ENCODE measurements at places on chromosomes 4 and X.
A peak's percentile ranks its signal among the peaks of the same experiment; 100 is the strongest.

- H3K4me3 ChIP-seq, result no peak overlapping the region
- peaks cover 7% of the 10 kb centered on the region for H3K4me1 ChIP-seq
- no peaks in the 10 kb centered on the region for H3K27me3 ChIP-seq
- no peak overlapping the region for H3K27ac ChIP-seq
Measured at GRCh38 chr4:177558995-177559394, 116.8 kb upstream of the AGA start.

DNA sequence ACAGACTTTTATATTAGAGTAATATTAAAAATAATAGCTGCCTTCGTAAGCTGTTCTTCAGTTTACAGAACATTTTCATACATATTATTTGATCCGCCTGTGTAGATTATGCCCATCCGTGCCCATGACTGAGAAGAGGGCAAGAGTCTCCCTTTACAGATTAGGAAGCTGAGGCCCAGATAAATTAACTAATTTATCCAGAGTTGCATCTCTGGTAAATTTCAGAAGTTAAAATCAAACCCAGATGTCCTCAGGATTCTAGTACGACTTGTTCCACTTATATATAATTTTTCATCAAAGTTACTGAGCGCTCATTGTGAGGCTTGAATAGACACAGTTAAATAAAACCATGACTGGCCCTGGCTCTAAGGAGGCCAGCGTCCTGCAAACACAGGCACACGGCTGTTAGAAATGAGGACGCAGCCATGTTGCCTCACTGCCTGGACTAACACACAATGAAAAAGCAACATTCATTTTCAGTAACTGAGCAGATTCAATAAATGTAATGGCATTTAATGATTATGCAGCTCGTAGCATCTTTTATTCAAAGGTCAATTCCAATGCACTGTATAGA, 148.0 kb downstream of the TENM3 start:
- H3K4me3 ChIP-seq, result no peak overlapping the region
- peaks cover 1% of the 10 kb centered on the region for H3K27me3 ChIP-seq
- no peaks in the 10 kb centered on the region for H3K36me3 ChIP-seq
- no peaks in the 10 kb centered on the region for H3K4me1 ChIP-seq
- no peak for DNase-seq
- no peak overlapping the region for H3K27ac ChIP-seq

DNA sequence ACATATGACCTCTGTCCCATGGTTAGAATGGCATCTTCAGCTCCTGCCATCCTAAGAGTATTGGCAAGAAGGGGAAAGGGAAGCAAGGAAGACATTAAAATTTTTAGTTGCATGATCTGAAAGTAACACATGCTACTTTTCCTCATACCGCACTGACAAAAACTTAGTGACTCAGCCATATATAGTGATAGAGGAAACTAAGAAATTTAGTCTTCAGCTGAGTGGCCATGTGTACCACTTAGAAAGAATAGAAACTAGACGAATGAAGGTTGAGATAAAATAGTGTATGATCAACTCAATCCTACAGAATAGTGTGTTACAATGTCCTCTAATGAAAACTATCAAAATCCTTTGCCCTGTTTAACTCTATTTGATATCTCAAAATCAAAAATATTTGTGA, 164.1 kb downstream of the PPP3CA start:
- H3K36me3 ChIP-seq, result no peaks in the 10 kb centered on the region
- no peak overlapping the region for H3K4me3 ChIP-seq
- DNase-seq, result no peak
- H3K4me1 ChIP-seq, result peaks cover 3% of the 10 kb centered on the region
- H3K27me3 ChIP-seq, result no peaks in the 10 kb centered on the region

GRCh38 chr4:184102927-184103326, 114.7 kb downstream of the ENPP6 start:
- H3K36me3 ChIP-seq, result no peaks in the 10 kb centered on the region
- no peaks in the 10 kb centered on the region for H3K27me3 ChIP-seq
- DNase-seq, result no peak
- no peak overlapping the region for H3K4me3 ChIP-seq
- no peak overlapping the region for H3K27ac ChIP-seq

DNA sequence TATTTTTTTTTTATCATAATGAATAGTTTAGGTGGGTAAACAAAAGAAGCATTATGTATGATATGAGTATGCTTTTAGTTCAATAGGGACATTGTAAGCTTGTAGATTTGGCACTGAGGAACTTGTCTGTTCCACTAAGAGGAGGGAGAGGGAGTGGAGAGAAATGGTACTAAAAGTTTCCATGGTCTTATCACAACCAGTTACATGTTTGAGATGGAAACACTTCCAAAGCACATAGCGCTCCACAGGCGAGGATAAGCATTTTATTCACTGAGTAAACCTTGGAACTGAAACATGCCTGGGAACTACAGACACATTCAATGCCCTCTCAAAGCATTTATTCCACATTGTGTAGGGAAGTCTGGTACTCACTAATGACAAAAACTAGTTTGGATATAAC, 15.5 kb downstream of the MYOZ2 start:
- H3K27me3 ChIP-seq, result no peaks in the 10 kb centered on the region
- no peak overlapping the region for H3K4me3 ChIP-seq
- no peak overlapping the region for H3K27ac ChIP-seq
- no peak for DNase-seq
- no peaks in the 10 kb centered on the region for H3K4me1 ChIP-seq
- H3K36me3 ChIP-seq, result no peaks in the 10 kb centered on the region

GRCh38 chr4:66885501-66886165, 659.7 kb downstream of the CENPC start:
- H3K27me3 ChIP-seq, result no peaks in the 10 kb centered on the region
- no peak overlapping the region for H3K27ac ChIP-seq
- no peaks in the 10 kb centered on the region for H3K36me3 ChIP-seq

DNA sequence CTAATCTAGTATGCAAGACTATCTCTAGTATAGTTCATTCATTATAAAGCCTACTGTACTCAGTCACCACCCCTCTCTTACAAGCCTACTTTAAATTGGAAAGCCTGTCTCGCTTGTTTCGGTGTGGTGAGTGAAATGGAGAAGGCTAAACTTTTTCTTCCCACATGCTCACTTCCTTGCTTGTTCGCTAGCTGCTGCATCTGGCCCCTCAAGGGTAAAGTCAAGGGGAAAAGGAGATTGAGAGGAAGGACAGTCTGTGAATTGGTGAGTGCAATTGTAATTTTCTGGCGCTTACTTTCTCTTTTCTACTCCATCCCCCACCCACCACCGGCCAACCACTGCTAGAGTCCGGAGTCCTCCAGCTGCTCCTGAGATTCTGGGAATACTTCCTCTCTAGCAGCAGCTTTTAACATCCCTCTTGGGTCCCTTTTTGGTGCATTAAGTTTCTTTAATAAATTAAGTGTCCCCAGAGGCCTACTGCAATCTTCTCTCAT, 12.1 kb upstream of the ARAP2 start:
- H3K4me1 ChIP-seq, result 0 out of 2 replicates have a peak, but pooled peaks cover 2% of the 10 kb centered on the region
- DNase-seq, result no peak
- no peak overlapping the region for H3K27ac ChIP-seq
- no peaks in the 10 kb centered on the region for H3K27me3 ChIP-seq
- no peak overlapping the region for H3K4me3 ChIP-seq

DNA sequence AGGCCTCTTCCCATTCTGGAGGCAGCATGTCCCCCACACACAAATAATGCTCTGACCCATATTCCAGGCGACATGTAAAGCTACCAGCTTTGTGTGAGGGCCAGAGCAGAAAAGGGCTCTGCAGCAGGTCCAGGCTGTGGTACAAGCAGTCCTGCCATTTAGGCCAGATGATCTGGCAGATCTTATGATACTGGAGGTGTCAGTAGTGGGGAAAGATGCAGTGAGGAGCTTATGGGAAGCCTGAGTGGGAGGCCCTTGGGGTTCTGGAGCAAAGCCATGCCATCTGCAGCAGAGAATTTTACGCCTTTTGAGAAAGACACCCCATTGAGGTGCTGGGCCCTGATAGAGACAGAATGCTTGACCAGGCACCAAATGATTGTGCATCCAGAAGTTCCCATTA, 7.7 kb downstream of the SYN1 start:
- no peaks in the 10 kb centered on the region for H3K36me3 ChIP-seq
- no peak for DNase-seq
- H3K27ac ChIP-seq, result no peak overlapping the region
- H3K4me3 ChIP-seq, result no peak overlapping the region
- H3K4me1 ChIP-seq, result no peaks in the 10 kb centered on the region

- H3K36me3 ChIP-seq, result no peaks in the 10 kb centered on the region
- H3K27ac ChIP-seq, result no peak overlapping the region
- H3K4me3 ChIP-seq, result no peak overlapping the region
- H3K4me1 ChIP-seq, result no peaks in the 10 kb centered on the region
- no peak for DNase-seq
Measured at GRCh38 chr4:66357316-66357715, 687.0 kb upstream of the EPHA5 start.

GRCh38 chr4:148429206-148429605, 13.0 kb downstream of the NR3C2 start:
- H3K27me3 ChIP-seq, result no peaks in the 10 kb centered on the region
- no peak overlapping the region for H3K27ac ChIP-seq
- H3K4me1 ChIP-seq, result no peaks in the 10 kb centered on the region
- no peaks in the 10 kb centered on the region for H3K36me3 ChIP-seq

- DNase-seq, result no peak
- H3K27ac ChIP-seq, result no peak overlapping the region
- H3K36me3 ChIP-seq, result no peaks in the 10 kb centered on the region
- H3K27me3 ChIP-seq, result no peaks in the 10 kb centered on the region
Measured at GRCh38 chr4:26307037-26307800, 13.6 kb upstream of the RBPJ start.

GRCh38 chr4:74174421-74174820, 16.5 kb downstream of the MTHFD2L start:
- H3K36me3 ChIP-seq, result no peaks in the 10 kb centered on the region
- H3K4me1 ChIP-seq, result no peaks in the 10 kb centered on the region
- H3K27me3 ChIP-seq, result no peaks in the 10 kb centered on the region
- H3K27ac ChIP-seq, result no peak overlapping the region
- DNase-seq, result no peak
- H3K4me3 ChIP-seq, result no peak overlapping the region

- H3K27me3 ChIP-seq, result no peaks in the 10 kb centered on the region
- H3K4me1 ChIP-seq, result no peaks in the 10 kb centered on the region
- no peak overlapping the region for H3K4me3 ChIP-seq
- H3K36me3 ChIP-seq, result no peaks in the 10 kb centered on the region
Measured at GRCh38 chrX:149903889-149904748, 23.1 kb downstream of the MAGEA8 start.

- H3K36me3 ChIP-seq, result no peaks in the 10 kb centered on the region
- peaks cover 4% of the 10 kb centered on the region for H3K4me1 ChIP-seq
- DNase-seq, result no peak
Measured at GRCh38 chr4:139674875-139675550, 9.4 kb downstream of the MGST2 start.

GRCh38 chrX:153944800-153945150, 332 bp upstream of the RENBP start:
- no peak for DNase-seq
- peaks cover 15% of the 10 kb centered on the region for H3K4me1 ChIP-seq
- H3K27ac ChIP-seq, result no peak overlapping the region
- H3K4me3 ChIP-seq, result no peak overlapping the region
- no peaks in the 10 kb centered on the region for H3K27me3 ChIP-seq

GRCh38 chr4:165301833-165302232, 25.6 kb upstream of the MSMO1 start:
- no peak overlapping the region for H3K27ac ChIP-seq
- no peaks in the 10 kb centered on the region for H3K27me3 ChIP-seq
- DNase-seq, result no peak

DNA sequence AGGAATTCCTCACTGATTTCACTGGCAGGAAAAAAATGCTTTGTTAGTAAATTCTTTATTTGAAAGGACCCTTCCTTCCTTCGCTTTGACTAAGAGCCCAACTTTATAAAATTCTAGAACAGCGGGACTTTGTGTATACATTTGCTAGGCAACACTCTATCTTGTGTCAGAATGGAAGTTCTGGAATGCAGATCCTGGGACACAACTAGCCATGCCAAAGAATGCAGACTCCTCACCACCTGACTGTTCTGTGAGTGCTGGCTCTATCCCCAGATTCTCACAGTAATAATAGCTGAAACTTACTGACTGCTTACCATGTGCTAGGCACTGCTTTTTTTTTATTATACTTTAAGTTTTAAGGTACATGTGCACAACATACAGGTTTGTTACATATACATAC, 73.3 kb upstream of the ZDHHC15 start:
- H3K4me1 ChIP-seq, result no peaks in the 10 kb centered on the region
- no peaks in the 10 kb centered on the region for H3K27me3 ChIP-seq
- H3K27ac ChIP-seq, result no peak overlapping the region
- H3K4me3 ChIP-seq, result no peak overlapping the region
- DNase-seq, result no peak

DNA sequence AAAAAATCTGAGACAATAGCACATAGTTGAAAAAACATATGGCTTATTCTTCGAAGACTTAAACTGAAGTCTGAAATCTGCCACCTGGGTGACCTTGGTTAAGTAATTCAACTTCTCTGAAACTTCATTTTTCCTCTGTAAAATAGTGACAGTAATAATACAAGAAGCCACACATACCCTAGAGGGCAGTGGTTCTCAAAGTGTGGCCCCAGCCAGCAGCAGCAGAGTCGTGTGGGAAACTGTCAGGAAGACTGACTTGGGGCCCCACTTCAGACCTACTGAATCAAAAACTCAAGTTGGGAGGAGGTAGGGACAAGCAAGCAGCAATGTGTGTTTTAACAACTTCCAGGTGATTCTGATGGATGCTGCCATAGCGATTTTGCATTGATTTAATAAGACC, 249.9 kb downstream of the HNRNPD start:
- H3K36me3 ChIP-seq, result no peaks in the 10 kb centered on the region
- no peaks in the 10 kb centered on the region for H3K4me1 ChIP-seq
- DNase-seq, result peak; percentile 10
- no peak overlapping the region for H3K4me3 ChIP-seq
- no peaks in the 10 kb centered on the region for H3K27me3 ChIP-seq

DNA sequence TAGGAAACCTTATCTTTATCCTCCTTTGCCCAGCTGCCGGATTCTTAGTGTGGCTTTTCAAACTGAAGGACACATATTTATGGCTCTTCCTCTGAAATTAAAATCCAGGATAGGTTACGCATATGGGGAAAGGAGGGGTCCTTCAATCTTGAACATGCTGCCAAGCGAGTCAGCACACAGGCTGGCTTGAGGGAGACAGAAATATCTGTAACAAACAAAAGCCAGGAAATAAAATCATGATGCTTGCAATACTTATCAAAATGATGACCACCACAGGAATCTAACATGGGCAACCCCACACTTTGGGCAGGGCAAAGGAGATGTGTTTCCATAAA, 196.4 kb upstream of the LDB2 start:
- no peaks in the 10 kb centered on the region for H3K4me1 ChIP-seq
- H3K27ac ChIP-seq, result no peak overlapping the region
- no peaks in the 10 kb centered on the region for H3K36me3 ChIP-seq

GRCh38 chr4:25551605-25552004, 104.0 kb upstream of the SLC34A2 start:
- no peaks in the 10 kb centered on the region for H3K36me3 ChIP-seq
- H3K4me3 ChIP-seq, result no peak overlapping the region
- H3K27ac ChIP-seq, result no peak overlapping the region
- no peaks in the 10 kb centered on the region for H3K4me1 ChIP-seq
- no peak for DNase-seq

DNA sequence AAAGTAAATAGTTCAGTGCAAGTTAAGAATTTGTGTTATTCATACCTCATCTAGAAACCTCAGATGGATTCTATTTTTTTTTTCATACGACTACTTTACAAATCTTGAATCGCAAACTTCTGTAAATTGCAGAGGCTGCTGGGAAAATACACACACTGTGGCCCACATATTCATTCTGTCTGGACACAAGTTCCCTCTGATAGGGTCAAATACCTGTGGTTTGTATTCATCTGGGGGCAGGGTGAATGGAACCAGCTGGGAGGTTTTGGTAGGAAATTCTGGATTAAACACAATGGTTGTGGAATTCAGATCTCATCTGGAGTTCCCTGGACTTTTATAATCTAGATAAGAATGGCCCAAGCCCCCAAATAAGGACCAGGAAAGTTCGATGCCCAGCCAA, 56.2 kb downstream of the SPATA18 start:
- H3K36me3 ChIP-seq, result no peaks in the 10 kb centered on the region
- DNase-seq, result no peak
- H3K27ac ChIP-seq, result no peak overlapping the region
- H3K27me3 ChIP-seq, result no peaks in the 10 kb centered on the region
- no peak overlapping the region for H3K4me3 ChIP-seq

Measured in H1 (cell line).